Stimulated activated CD4-positive, alpha-beta T cell treated with anti-CD3 and anti-CD28 coated beads, Interleukin-15, amount 100 ng/mL, for 1 hour (primary cell): ENCODE measurements at places on chromosomes 3 and 15.

GRCh38 chr15:63104727-63105126 lies 16.9 kb upstream of the LACTB start:
- DNase-seq, result no peak

DNA sequence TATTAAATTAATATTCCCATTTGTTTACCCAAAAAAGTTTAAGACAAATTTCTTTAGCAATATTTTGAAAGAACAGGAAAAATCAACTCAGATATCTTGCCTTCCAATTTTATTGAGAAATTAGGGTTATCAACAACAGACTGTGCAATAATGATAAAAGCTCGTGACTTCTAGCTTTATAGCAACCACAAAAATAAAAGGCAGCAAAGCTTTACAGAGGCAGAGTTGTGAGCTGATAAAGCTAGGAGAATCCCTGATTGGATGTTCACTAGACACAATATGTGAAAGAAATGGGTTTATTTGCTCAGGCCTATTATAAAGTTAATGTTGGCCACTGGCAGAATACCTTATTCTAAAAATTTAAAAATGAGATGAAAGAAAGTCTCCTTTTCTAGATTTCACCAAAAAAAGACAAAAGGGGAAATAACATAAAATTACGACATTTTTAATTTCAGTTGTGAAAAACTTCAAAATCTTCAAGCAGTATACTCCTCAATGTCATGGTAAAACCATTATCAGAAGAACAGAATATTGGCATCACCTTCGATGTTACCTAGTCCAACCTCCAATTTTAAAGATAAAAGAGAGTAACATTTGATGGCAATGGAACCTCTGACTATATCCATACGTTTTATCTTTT lies 2.8 kb downstream of the VPS13C start:
- no peak for DNase-seq

GRCh38 chr3:24662449-24663345 lies 168.0 kb upstream of the THRB start:
- no peak for DNase-seq

- DNase-seq, result no peak
Observed at GRCh38 chr15:48084759-48085590, 35.8 kb upstream of the SLC24A5 start.

DNA sequence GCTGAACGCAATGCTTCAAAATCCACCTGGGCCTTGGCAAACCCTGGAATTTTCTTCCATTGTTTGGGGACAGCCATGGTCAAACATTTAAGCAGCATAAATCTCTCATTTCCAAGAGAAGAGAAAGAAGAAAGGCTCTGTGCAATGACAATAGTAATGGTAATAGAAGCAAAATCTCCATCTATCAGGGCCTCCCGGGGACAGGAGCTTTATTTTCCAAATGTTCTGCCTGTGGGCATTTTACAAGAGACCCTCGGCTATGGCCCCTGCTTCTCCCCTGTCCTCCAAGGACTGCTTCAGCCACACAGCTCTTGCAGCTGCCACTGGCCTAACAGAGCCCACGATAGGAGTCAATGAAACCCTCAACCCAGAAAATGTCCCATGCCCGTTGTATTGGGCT lies 12.7 kb upstream of the FAM240A start:
- DNase-seq, result no peak

GRCh38 chr3:16140116-16140893 lies 34.2 kb upstream of the GALNT15 start:
- no peak for DNase-seq

DNA sequence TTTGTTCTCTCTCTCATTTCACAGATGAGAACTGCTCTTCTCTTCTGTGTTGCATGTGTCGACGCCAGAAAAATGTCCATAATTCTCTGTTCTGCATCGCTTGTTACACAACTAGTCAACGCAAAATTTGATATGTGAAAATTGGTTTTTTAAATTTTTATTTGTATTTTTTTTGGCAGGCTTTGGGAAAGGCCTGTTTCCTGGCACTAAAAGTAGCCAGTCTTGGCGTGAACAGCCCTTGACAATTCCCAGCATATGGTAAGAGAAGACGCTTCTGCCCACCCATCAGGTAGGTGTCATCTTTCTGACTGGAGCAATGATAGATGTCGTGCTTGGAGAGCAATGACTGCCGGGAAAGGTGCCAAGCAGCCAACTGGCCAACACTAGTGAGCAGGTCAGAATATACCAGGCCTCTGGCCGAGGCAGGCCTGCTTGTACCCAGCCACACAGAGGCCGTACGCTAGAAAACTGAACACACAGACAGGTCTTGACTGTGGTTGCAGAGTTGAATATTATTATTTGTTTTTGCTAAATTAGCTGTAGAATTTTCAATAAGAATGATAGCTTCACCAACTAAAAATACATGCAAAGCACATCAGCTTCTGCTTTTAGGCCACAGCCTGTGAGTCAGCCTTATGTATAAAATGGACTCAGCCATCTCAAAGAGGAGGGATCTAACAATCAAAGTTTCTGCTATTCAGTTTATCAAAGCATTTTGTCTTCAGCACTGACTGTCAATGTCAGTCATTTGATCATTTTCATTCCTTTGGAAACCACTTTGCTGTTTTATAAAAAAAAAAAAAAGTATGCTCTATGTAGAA lies 837.5 kb downstream of the MCTP2 start:
- DNase-seq, result no peak

DNA sequence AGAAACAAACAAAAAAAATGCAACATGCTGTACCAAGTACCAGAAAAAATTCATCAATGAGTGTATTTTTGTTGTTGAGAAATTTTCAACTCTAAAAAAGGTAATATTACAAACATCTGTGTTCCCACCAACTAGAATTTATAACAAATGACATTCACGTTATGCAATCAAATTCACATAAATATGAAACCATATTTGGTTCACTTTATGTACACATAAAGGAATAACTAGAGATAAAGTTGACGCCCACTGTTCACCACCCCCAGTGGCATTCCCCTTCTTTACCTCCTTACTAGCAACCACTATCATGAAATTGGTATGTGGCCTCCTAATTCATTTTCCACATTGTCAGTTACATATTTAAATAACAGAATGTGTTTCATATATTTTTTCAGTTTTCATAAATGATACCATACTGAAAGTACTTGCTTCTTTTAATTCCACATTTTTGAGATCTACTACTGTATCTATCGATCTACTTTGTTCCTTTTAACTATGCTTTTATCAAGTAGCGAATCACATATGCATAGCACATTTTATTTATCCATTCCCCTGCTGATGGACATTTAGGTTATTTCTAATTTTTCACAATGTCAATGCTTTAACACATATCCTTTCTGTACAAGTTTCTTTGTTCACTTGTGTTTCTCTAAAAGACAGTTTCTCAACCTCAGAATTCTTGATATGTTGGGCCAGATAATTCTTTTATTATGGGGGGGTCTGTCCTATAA lies 34.5 kb downstream of the TBC1D5 start:
- DNase-seq, result no peak

DNA sequence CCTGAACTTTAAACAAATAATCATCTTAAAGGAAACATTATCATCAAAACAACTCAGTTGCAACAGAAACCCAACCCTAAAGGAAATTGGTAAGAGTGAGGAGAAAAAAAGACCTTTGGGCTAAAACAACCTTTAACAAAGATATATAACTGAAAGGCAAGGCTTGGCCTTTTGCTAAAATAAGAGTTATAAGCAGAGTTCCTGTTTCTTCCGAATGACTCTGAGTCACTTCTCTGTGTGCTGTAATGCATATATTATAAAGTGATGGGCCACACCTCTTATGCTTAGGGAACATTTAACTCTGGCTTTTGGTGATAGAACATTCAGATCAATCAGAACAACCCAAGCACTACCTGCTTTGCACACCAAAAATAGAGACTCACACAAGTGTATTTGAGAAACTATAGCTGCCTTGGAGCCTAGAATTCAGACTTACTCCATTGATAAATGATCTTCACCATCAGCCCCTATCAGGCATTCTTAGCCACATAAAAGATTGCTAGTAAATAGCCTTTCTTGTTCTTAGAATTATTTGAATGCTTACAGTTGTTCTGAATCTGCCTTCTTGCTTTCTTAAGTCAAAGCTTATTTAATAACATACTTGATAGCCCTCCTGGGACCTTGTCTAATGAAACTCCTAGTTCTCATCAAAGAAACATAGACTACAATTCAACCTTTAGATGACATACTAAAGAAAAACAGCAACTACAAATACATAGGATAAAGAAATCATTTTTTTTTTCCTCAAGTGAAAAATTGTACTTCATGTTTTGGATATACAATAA lies 294.2 kb upstream of the SEMA6D start:
- no peak for DNase-seq

DNA sequence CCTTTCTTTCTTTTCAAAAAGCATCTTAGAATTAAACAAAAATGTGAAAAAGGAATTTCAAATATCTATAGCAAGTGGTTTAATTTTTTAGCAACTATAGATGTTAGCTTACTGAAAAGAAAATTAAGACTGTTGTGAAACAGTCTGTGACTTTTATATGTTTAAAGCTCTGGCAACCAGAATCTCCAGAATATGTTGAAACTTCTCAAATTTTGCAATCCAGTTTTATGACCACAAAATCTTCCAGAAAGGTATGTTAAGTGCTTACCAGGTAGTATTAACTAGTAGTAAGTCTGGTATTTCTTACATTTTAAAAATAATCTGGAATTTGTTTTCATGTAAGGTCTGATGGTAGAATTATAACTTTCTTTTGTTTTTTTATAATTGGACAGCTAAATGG lies 235.0 kb downstream of the SLC9A9 start:
- DNase-seq, result no peak

DNA sequence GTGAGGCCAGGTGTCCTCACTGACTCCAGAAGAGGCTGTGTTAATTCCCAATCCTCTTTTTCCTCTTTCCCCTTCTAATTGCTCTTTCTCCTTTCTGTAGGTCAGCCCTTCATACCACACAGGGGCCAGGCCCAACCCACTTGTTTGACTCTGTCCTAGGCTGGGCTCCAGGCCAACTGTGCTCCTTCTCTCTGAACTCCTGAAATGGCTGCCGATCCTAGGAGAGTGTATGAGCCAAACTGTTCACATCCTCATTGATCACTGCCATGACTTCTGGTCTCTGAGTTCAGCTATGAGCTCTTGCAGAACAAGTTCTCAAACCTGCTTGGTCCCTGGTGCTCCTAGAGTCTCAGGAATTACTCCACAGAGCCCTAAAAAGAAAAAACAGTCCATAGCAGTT lies 145.1 kb downstream of the VGLL4 start:
- no peak for DNase-seq

DNA sequence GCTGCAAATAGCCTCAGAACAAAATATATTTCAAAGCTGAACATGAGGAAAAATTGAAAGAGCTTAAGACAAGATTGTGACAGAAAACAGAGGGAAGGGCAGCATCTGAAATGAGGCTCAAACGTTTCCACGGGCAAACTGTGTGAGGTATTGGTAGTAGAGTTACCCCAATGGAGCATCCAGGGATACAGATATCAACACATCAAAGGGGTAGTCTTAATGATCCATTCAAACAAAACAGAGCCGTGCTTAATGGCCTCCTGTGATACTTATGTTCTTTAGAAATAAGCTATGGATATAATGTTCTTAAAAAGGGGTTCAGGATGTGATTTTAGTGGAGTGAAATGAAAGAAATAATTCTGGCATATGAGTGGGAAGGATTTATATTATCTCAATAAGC lies 430.3 kb upstream of the PDZRN3 start:
- DNase-seq, result no peak

DNA sequence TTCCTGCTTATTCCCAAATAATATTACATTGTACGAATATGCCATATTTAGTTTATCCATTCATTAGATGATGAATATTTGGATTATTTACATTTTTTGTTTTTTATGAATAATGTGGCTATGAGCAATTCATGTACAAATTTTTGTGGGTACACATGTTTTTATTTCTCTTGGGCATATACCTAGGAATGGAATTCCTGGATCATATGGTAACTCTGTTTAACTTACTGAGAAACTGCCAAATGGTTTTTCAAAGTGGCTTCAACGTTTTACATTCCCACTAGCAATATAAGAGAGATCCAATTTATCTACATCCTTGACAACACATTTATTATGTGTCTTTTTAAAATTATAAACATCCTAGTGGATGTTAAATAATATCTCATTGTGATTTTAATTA lies 362.0 kb upstream of the TMCO5A start:
- DNase-seq, result no peak

GRCh38 chr3:25156626-25157025 lies 271.4 kb upstream of the RARB start:
- no peak for DNase-seq

DNA sequence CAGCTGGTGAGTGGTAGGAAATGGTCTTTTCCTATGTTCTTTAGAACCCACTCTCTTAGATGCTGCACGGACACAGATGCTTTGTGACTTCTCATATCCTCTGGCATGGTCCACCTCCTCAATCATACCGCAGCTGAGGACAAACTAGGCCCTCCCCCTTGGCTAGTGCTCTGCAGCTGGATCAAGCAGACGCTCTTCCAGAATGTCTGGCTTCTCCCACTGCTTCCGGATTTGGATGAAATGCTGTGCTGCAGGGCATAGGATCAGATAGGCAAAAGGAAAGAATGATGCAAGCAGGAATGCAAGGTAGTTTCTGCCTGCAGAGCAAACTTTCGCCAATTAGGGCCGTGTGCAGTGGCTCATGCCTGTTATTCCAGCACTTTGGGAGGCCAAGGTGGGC lies 75.7 kb upstream of the SLC4A7 start:
- no peak for DNase-seq

GRCh38 chr3:148518520-148518919 lies 179.2 kb upstream of the AGTR1 start:
- no peak for DNase-seq

GRCh38 chr3:104176706-104177105 lies 1190.0 kb upstream of the ALCAM start:
- DNase-seq, result no peak

- no peak for DNase-seq
Observed at GRCh38 chr15:53576841-53577240, 182.6 kb downstream of the WDR72 start.

DNA sequence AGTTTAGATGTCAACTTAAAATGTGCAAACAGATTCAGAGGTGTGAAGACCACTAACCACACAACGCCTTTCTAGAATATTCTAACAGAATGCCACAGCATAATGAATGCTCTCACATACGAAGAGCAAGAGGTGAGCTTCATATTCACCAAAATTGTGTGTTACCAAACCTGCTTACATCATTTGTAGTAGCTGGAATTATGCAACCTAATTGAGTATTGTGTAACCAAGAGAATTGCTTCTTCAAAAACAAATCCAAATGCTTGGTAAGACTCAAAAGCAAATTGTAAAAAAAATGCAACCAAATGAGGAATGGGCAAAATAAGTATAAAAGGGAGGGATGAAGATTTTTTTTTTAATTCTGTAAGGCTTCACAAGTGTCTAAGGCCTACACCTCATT lies 160.7 kb downstream of the TAFA4 start:
- no peak for DNase-seq

GRCh38 chr3:168877899-168878298 lies 782.2 kb upstream of the GOLIM4 start:
- no peak for DNase-seq
